Muscle of arm (tissue), 14 donors: ENCODE measurements at places on chromosomes 11 and 22.

- DNase-seq, result peak; percentile 88
Observed at GRCh38 chr22:46737976-46738646, at the start of gene CERK. TSS of gene CERK (minus strand) at chr22:46738252. CDS start at chr22:46738148, 104 bp downstream.

GRCh38 chr11:124841840-124842239 lies 23.4 kb upstream of the ROBO3 start:
- DNase-seq, result no peak

DNA sequence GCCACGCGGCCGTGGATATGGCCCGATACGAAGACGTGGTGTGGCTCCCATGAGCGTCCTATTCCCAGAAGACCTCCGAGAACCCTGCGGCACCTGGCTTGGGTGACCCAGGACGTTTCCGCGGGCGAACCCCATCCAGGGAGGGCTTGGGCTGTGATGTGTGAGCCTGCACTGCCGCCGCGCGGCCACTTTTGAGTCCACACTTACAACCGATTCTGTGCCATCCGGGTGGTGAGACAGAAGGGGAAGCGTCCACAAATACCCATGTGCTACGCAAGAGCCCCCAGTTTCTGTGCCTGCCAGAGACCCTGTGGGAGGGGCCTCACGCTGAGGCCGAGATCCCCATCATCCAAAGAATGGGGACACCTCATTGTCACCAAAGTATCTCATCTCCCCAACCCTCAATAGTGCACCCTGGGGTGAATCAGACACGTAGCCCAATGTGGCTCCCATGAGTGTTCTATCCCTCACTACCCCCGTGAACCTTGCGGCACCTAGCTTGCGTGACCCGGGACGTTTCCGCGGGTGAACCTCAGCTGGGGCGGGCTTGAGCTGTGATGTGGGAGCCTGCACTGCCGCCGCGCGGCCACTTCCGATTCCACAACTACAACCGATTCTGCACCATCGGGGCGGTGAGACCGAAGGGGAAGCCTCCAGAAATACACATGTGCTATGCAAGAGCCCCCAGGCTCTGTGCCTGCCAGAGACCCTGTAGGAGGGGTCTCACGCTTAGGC lies 4.6 kb upstream of the H19 start:
- no peak for DNase-seq

- no peak for DNase-seq
Observed at GRCh38 chr22:46826438-46827135, 64.1 kb downstream of the TBC1D22A start.

DNA sequence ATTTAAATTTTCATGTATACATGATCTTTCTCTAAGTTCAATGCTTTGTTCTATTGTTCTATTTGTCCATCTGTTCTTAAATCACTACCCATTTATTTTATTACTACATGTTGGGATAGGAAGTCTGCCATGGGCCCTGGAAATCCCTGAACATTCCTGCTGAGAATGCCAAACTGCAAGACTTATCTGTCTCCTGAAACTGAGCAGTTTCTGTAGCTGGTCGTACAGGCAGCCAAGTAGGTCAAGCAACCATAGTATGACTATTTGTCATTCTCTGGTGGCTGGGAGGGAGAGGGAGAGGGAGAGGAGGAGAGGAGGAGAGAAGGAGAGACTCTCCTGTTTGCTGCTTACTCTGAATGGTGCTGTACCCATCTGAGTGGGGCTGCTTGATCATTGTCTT lies 82.8 kb upstream of the SNX19 start:
- no peak for DNase-seq
